Transverse colon (tissue), 4 donors: ENCODE measurements at places on chromosomes 7 and 10.

GRCh38 chr7:118288098-118288497 lies 63.6 kb downstream of the ANKRD7 start:
- DNase-seq = no peak

- peak; percentile 88 for DNase-seq
These were observed 16.9 kb upstream of the ZFAND2A start for GRCh38 chr7:1176891-1177373.

DNA sequence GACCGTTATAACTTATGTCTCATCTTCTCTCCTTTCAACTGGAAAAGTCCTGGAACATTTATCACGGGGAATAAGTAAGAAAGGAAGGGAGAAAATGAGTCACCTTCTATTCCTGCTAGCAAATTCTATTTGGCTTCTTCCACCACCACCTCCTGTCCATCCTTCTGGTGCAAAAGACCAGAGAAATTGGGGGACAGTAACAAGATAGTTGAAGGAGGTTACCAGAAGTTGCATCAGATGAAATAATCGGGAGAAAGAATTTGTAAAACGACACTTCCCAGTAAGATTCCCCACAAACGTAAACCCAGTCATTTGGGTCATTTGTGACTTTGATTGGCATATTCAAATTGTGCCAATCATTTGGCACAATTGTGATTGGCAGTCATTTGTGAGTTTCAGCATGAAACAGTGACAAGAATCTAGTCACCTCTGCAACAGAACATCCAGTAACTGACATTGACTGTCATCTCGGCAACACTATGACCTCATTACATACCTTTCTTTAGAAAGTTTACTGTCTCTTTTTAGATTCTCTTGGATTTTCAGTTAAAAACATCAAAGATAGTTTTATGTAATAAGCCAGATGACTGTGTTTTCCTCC lies 51.3 kb upstream of the PIK3CG start:
- no peak for DNase-seq

GRCh38 chr7:16847381-16847860 lies 34.4 kb downstream of the AGR3 start:
- DNase-seq = peak; percentile 75

DNA sequence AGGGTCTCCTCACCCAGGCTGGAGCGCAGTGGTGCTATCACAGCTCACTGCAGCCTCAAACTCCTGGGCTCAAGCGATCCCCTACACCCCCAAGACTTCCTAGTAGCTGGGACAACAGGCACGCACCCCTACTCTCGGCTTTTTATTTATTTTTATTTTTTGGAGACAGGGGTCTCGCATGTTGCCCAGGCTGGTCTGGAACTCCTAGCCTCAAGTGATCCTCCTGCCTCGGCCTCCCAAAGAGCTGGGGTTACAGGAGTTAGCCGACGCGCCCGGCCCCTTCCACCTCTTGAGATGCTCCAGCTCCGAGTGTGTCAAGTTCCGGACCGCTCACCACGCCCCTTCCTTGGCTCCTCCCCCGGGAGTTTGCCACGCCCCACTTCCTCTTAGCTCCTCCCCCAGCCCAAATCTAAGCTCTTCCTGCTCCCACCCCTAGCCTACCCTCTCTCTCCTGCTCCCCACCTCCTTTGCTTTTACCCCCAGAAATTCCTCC lies 6.3 kb downstream of the NAT16 start:
- DNase-seq = no peak

DNA sequence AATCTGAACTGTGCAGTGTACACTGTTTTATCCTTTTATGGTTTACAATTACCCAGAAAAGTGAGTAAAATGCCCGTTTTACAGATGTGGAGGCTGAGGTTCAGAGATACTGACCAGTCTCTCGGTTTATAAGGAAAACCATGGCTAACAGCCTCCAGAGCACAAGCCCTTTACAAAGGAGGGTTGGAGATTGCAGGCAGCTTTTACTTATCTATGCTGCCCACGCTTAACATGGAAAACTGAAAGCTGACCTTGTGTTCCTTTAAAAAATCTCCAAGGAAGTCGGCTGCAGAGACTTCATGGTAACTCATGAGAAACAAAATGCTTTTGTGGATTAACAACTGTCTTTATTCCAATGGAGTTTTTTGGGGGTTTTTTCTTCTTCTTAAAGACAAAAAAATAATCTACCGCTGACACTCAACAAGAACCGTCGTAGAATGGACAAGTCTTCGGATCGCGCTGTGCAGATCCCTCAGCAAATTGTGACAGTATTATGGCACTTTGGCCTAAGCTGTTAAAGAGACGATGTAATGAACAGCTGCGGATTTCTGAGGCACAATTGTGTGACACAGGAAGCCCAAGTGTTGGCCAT lies 654 bp upstream of the SLF2 start:
- no peak for DNase-seq

- peak; percentile 13 for DNase-seq
These were observed 1.3 kb upstream of the BMPER start for GRCh38 chr7:33903791-33904680.

DNA sequence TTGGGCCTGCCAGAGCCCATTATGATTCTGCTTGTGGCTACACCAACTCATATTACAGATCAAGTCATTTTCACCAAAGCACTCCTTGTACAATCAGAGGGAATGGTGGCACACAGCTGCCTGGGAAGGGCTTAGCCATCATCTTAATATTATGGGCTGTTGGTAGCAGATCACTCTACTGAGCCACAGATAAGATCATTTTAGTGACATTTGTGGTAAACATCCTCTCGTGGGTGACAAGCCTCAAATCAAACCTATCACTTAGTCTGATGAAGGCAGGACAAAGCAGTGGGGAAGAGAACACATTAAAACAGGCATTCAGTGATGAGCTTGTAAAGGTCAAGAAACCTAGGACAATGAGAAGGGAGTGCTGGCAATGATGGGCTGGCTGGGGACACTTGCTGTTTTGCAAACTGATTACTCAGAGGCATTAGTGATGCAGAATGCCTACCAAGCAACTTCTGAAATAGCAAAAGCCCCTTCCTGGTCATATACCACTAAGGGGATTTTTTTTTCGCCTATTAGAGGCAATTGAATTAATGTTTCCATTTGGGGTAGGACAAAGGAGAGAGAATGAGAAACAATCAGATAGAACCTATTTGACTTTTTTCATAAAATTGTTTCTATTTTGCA lies 137.5 kb upstream of the WDR11 start:
- DNase-seq = no peak

DNA sequence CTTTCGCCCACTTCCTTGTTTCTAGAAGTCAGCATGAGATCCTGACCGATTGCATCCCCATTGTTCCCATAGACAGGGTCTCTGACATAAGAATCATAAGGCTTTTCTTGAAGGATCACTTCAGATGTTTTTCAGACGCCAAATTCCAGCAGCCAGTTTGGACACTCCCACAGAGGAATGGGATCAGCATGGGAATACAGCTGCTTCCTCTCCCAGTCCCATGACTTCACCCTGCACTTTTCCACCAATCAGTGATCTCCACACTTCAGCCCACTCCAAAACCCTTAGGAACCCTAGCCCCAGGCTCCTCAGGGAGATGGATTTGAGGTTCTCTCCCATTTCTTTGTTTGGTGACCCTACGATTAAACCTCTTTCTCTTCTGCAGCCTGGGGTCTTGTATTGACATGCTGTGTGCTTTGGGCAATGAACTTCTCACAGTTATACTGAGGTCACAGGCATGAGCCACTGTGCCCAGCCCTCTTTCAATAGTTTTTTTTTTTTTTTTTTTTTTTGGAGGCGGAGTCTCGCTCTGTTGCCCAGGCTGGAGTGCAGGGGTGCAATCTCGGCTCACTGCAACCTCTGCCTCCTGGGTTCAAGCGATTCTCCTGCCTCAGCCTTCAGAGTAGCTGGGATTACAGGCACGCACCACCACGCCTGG lies 52.8 kb upstream of the CHST3 start:
- DNase-seq = no peak

GRCh38 chr7:105638902-105639495 lies 57.7 kb upstream of the EFCAB10 start:
- peak; percentile 29 for DNase-seq
